ENCODE measurements at places on chromosomes 7 and 10.

DNA sequence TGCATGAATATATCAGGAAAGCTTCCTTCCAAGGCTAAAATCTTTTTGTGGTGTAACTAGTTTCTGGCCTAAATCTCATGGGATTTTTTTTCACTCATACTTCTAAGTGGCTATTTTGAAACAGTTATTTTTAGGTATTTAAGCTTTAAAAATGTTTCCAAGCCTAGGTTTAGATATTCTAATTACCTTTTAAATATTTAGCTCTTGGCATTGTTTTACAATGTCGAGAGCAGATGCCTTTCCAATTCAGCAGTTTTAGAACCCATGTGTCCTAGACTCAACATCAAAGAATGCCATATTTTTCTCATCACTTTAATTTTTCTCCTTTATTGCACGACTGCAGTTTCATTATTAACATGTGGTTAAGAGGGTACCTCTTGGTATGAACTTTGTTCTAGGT lies 27.1 kb upstream of the STOX1 start:
- DNase-seq: no peak

DNA sequence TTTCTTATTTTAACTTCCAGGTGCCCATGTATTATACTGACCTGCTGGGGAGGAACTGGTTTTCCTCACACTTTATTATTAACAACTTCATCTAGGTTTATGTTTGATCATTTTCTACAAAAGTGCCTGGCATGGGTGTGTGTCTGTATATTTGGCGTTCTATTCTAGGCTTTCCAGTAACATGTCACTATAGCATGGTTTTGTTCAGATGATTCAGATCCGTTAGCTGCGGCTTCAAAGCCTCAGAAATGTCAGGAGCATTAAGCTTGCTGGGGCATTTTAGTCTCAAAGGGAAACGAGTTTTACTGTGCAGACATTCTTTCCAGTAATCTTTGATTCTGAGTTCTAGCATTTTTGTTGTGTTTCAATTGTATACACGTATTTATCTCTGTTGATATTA lies 2.3 kb downstream of the INPP5A start:
- DNase-seq: peak; percentile 76

- DNase-seq: no peak
Observed at GRCh38 chr7:2965301-2965700, 78.4 kb downstream of the CARD11 start.

- DNase-seq: no peak
Observed at GRCh38 chr7:4809666-4810065, 34.2 kb downstream of the AP5Z1 start.

DNA sequence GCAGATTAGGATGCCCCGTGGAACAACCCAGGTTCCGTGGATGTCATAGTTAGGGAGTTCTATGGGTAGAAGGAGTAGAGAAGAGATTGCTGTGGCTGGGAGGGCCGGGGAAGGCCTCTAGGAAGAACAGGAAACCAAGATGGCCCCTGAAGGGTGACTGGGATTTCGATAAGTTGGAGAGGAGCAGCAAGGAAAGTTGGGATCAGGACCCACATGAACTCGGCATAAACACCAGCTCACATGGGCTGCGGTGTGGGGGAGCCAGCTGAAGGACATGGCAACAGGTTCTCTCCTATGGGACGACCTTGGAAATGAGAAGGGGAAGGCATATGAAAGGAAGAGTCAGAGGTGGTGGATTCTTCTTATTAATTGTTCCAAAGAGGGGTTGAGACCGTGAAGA lies 333.7 kb upstream of the SHH start:
- no peak for DNase-seq

DNA sequence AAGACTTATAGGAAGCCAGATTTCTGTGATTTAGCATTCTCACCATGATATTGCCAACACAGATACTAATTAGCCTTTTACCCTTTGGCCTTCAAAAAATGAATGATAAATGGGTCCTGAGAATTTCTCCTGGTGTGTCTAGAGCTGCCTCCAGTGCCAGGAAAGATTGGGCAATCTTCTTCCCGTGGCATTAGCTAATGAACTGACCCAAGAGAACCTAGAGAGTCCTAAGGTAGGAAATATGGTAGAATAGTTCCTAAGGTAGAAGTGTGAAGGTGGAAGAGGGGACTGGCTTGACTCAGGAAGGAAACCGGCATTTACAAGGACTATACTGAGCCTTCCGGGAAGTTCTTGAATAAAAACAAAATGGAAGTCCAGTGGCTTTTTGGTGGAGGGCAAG lies 133.1 kb downstream of the GFRA1 start:
- no peak for DNase-seq

- DNase-seq: no peak
Observed at GRCh38 chr7:151461942-151462230, 21.9 kb upstream of the CRYGN start.

Data from HFFc6 (cell line).